Spinal cord (tissue), 10 donors: ENCODE measurements at places on chromosomes 13 and 19.

DNA sequence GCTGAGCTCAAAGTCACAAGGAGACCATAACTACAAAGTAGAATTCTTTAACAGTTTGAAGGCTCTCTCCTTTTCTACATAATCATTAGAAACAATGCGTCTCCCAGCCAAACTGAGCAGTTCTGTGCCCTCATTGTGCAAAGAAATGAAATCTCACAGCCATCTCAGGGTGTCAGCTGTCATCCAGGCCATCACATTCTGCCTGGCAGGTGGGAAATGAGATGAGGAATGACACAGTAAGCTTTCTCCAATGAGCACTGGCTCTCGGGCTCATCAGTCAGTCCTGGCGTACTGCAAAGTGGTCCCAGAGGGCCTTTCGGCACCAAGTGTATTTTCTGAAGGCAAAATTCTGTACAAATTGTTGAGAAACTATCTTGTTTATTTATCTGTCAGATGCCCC lies 306.5 kb downstream of the KCTD12 start:
- no peaks in the 10 kb centered on the region for H3K4me1 ChIP-seq
- DNase-seq: no peak
- H3K27me3 ChIP-seq: no peaks in the 10 kb centered on the region
- H3K27ac ChIP-seq: no peak overlapping the region
- H3K4me3 ChIP-seq: no peak overlapping the region
- no peaks in the 10 kb centered on the region for H3K36me3 ChIP-seq

DNA sequence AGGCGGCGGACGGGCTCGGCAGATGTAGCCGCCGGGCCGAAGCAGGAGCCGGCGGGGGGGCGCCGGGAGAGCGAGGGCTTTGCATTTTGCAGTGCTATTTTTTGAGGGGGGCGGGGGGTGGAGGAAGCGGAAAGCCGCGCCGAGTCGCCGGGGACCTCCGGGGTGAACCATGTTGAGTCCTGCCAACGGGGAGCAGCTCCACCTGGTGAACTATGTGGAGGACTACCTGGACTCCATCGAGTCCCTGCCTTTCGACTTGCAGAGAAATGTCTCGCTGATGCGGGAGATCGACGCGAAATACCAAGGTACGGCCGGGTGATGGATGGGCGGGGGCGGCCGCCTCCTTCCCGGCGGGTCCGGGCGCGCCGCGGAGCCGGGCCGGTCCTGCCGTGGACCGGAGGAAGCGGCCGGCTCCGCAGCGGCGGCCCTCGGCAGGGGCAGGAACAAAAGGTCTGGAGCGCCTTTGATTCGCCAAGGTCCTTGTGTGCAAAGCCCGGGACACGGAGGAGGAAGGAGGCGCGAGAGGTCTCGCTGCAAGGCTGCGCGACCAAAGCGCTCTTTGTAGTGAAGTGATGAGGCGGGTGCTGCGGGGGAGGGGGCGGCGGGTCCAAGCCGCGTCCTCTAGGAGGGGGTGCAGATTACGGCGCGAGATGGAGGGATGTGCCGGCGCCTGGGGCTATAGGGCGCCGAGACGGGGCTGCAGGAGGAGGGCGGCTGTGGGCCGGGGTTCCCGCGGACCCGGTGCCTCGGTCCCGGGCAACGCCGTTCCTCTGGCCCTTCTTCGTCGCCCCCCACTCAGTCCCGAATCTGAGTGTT lies 689 bp downstream of the ING1 start:
- H3K4me3 ChIP-seq: peak overlapping the region; percentile 99
- peaks cover 5% of the 10 kb centered on the region for H3K36me3 ChIP-seq
- H3K4me1 ChIP-seq: peaks cover 21% of the 10 kb centered on the region
- peak; percentile 80 for DNase-seq
- H3K27me3 ChIP-seq: no peaks in the 10 kb centered on the region

DNA sequence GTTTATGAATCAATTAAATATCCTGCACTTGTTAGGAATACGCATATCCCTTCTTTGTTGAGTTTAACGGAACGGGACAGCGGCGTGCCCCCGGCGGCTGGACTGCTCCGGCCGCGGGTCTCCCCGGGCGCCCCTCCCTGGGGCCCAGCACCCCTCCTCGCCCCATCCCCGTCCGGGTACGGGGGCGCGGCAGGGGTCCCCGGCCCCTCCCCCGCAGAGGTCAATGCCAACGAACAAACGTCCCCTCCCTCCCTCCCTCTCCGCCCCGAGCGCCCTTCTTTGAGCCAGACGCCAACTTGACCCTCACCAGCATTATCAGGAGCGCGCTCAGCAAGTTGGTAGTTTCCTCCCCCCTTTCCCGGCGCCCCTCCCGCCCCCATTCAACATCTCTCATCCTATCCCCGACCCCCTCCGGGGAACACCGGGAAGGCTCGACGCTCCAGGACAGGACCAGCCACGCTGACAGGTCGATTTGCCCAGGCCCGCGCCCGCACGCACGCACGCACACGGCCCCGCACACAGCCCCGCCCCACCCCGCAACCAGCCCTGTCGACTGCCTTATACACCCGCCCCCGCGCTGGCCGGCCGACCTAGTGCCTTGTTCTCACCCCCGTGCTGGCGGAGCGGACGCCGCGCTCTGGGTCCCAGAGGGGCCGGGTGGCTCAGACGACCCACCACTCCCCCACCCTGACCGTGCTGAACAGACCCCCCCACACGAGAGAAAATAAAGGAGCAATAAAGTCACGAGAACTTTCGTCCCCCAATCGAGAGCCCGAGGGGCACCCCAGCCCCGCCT lies 5.0 kb downstream of the LYL1 start:
- no peak overlapping the region for H3K4me3 ChIP-seq
- H3K27ac ChIP-seq: peak overlapping the region; percentile 35
- peaks cover 87% of the 10 kb centered on the region for H3K4me1 ChIP-seq
- H3K36me3 ChIP-seq: peaks cover 57% of the 10 kb centered on the region
- no peak for DNase-seq

GRCh38 chr13:57612568-57612967 lies 19.0 kb upstream of the PCDH17 start:
- no peaks in the 10 kb centered on the region for H3K27me3 ChIP-seq
- no peak overlapping the region for H3K27ac ChIP-seq
- no peaks in the 10 kb centered on the region for H3K36me3 ChIP-seq
- H3K4me1 ChIP-seq: no peaks in the 10 kb centered on the region
- no peak for DNase-seq

DNA sequence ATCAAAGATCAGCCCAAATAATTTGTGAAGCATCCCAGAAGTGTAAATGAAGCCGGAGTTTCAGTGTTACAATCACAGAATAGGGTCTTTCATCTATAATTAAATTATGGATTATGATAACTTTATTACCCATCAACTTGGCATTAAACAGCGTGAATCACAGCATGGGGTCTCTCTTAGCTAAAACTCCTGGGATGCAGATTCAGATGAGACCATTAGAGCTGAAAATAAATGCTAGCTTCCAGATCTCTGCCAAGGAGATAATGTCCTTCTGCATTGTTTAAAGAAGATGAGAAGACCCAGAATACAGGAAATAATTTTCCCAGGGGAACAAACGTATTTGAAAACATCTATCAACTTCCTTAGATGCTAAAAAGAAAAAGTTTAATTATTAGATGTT lies 546.0 kb upstream of the PCDH9 start:
- no peak for DNase-seq
- no peaks in the 10 kb centered on the region for H3K4me1 ChIP-seq
- H3K27me3 ChIP-seq: no peaks in the 10 kb centered on the region
- no peaks in the 10 kb centered on the region for H3K36me3 ChIP-seq
- no peak overlapping the region for H3K27ac ChIP-seq
- H3K4me3 ChIP-seq: no peak overlapping the region

DNA sequence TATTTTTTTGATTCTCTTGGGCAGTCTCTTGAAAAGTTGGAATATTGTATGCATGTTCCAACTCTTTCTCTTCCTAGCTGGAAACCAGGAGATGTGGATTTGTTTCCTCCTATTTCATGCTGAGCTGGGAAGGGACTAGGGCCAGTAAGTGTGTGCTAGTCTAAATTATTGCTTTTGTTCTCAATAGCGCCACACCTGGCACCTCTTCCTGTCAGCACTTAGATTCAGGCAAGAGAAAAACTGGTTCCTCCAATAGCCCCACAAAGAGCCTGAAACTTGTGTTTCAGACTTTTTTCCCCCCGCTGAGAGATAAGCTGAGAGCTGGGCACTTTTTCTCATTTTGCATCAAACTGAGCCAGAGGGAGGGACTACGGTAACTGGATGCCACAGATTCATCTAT lies 353.4 kb downstream of the OLFM4 start:
- no peak overlapping the region for H3K27ac ChIP-seq
- H3K27me3 ChIP-seq: no peaks in the 10 kb centered on the region
- H3K4me3 ChIP-seq: no peak overlapping the region
- no peak for DNase-seq

GRCh38 chr13:92549276-92549675 lies 677.3 kb upstream of the GPC6 start:
- DNase-seq: no peak
- H3K36me3 ChIP-seq: no peaks in the 10 kb centered on the region
- no peak overlapping the region for H3K27ac ChIP-seq
- no peaks in the 10 kb centered on the region for H3K4me1 ChIP-seq

- no peaks in the 10 kb centered on the region for H3K36me3 ChIP-seq
- H3K4me3 ChIP-seq: peak overlapping the region; percentile 91
- peak; percentile 62 for DNase-seq
- peaks cover 9% of the 10 kb centered on the region for H3K4me1 ChIP-seq
- H3K27me3 ChIP-seq: peaks cover 5% of the 10 kb centered on the region
These were observed 2.2 kb downstream of the LHFPL6 start for GRCh38 chr13:39600766-39601165.

- H3K27me3 ChIP-seq: peaks cover 72% of the 10 kb centered on the region
- H3K27ac ChIP-seq: no peak overlapping the region
- H3K36me3 ChIP-seq: no peaks in the 10 kb centered on the region
- H3K4me1 ChIP-seq: peaks cover 42% of the 10 kb centered on the region
These were observed 3.8 kb downstream of the NPAS1 start for GRCh38 chr19:47023448-47023794.

GRCh38 chr19:16888629-16889365 lies at the start of gene F2RL3:
F2RL3 (plus strand) TSS chr19:16888999; CDS start chr19:16889190, 191 bp downstream.
- H3K4me1 ChIP-seq: peaks cover 9% of the 10 kb centered on the region
- H3K27me3 ChIP-seq: no peaks in the 10 kb centered on the region
- H3K27ac ChIP-seq: no peak within 1 kb of the TSS

DNA sequence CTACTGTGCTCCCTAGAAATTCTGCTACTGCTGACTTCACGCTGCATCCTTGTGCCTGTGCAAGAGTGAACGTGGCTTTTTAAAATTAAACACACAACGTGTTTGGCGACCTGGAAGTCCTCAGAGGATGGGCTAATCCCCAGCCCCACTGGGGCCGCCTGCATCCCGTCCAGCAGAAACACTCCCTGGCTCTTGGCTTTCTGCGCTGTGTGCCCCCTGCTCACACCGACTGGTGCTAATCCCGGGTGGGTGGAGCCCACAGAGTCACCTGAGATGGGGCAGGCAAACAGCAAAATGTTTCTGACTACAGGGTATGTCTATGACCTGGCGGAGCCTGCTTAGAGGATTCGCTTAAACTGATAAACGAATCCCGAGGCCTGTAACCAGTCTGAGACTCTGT lies 15.1 kb downstream of the CAPS start:
- DNase-seq: no peak
- no peak overlapping the region for H3K27ac ChIP-seq
- H3K4me1 ChIP-seq: peaks cover 30% of the 10 kb centered on the region
- peaks cover 99% of the 10 kb centered on the region for H3K36me3 ChIP-seq

DNA sequence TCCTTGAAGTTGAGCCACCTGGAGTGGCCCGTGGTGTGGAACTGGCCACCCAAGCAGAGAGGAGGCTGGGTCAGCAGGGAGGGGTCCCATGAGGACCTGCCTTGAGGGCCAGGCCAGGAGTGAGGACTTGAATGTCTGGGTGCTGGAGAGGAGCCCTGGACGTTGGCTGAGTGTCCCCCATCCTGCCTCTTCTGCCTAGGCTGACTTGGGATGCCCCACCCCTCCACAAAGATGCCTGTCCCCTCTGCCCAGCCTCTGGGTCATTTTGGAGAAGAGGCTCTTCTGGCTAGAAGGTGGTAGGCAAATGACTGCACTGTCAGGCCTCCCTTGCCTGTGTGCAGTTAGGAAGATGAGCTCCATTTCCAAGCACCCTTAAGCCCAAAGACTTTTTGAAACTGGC lies 1.7 kb downstream of the SSBP4 start:
- H3K4me1 ChIP-seq: peaks cover 87% of the 10 kb centered on the region
- H3K36me3 ChIP-seq: peaks cover 31% of the 10 kb centered on the region
- no peak overlapping the region for H3K27ac ChIP-seq
- H3K4me3 ChIP-seq: no peak overlapping the region

- DNase-seq: no peak
- H3K4me1 ChIP-seq: peaks cover 7% of the 10 kb centered on the region
- H3K27ac ChIP-seq: no peak overlapping the region
- H3K4me3 ChIP-seq: no peak overlapping the region
- no peaks in the 10 kb centered on the region for H3K27me3 ChIP-seq
- peaks cover 21% of the 10 kb centered on the region for H3K36me3 ChIP-seq
These were observed 11.9 kb downstream of the MRPS12 start for GRCh38 chr19:38942471-38943181.

DNA sequence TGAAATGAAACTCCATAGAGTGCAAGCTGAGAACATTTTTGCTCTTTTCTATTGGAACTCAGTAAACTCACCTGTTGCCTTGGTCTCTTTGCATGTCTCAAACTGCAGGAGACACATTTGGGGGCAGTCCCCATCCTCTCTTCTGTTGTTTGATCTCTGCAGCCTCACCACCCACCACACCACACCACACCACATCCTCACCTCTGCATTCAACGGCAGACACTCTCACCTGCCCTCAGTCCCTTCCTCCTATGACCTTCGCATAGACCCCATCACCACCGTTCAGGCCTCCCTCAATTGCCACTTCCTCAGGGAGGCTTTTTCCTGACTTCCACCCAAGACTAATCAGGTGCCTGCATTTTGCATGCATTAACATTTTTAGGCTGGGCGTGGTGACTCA lies 14.4 kb upstream of the TPM4 start:
- peaks cover under 1% of the 10 kb centered on the region for H3K4me1 ChIP-seq
- H3K4me3 ChIP-seq: no peak overlapping the region
- no peak for DNase-seq

DNA sequence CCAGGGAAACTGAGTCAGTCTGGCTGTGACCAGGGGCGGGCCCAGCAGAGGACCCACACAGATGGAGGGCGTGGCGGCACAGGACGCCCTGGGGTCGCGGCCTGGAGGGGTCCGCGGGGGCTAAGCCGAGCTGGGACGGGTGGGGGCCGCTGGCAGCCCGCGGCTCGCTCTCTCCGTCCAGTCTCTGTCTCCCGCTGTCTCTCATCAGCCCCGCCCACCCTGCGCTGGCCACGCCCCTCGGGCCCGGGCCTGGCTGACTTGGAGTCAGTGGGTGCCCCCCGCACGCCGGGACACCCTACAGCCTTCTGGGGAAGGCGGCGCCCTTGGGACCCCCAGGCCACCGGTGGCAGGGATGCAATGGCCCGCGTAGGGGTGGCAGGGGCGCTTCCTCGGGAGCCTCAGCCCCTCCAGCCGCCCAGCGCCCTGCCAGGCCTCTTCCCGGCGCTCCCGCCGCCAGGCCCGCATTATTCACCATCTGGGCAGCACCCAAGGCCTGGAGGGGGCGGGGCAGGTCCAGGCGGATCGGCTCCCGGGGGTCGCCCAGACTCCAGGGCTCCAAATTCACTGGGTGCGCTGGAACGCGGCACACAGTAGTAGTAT lies at the start of gene TBXA2R:
TSS of gene TBXA2R (minus strand) at position 186 of the 600 bp plus-strand sequence. CDS start 6,241 bp downstream, outside the sequence.
- peak within 1 kb of the TSS; percentile 16 for H3K4me3 ChIP-seq
- H3K27me3 ChIP-seq: peaks cover 35% of the 10 kb centered on the region
- peaks cover 28% of the 10 kb centered on the region for H3K36me3 ChIP-seq
- DNase-seq: no peak
